ENCODE measurements at places on chromosomes 12 and 14.
A peak's percentile ranks its signal among the peaks of the same experiment; 100 is the strongest.

DNA sequence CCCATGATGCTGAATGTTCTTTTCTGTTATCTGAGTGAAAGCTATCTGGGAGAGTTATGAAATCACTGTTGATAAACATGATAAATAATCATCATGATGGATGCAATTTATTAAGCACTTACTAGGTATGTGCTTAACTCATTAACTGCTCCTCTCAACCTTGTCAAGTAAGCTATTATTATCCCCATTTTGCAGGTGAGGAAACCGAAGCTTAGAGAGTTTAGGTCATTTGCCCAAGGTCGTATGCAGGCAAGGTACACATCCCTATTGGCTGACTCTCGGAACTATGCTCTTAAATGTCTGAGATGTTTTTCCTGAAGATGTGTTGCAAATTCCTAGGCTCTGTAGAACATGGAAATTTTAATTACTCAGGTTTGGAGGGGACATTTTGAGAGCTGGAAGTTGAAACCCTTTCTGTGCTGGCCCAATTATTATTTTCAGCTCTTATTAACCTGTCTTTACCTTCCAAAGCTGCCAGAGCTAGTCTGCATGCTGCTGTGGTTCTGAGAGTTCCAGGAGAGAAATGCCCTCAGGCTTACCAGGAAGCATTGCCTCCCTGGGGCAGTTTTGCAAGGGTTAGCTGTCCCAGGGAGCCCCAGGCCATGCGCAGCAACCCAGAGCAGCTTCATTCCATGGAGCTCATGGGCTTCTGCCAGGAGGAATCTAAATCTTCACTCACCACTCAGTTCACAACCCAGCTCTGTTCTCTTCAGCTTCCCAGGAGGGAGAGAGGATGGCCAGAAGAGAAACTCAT lies 55.6 kb upstream of the OAS1 start:
- no peak for DNase-seq

DNA sequence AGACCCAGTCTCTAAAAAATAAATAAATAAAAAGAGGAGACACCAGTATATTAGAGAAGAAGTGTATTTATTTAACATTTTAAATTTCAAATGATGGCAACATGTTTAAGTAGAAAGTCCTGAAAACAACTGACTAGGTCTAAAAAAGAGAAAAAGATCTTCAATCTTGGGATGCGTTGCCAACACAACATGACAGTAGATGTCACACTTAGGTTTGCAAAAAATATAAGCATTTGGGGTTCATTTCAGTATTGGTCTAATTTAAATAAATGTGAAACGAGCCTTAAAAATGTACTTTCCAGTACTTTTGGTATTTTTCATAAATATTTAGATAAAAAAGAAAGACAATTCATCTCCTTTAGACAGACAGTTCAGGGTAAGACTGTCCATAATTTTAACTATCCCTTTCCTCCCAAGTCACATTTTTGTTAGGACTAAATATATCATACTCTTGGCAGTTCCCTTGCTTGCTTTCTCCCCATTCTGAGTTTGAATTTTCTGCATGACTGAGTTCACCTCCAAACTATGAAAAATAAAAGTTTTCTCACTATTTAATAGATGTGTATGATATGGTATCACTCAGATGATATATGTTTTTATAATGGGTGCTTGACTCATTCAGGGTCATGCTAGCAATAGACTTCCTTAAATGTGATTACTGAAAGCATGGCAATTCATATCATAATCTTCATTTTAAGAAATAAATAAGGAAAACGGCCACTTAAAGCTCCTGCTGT lies 4.3 kb downstream of the C14orf93 start:
- no peak for DNase-seq

DNA sequence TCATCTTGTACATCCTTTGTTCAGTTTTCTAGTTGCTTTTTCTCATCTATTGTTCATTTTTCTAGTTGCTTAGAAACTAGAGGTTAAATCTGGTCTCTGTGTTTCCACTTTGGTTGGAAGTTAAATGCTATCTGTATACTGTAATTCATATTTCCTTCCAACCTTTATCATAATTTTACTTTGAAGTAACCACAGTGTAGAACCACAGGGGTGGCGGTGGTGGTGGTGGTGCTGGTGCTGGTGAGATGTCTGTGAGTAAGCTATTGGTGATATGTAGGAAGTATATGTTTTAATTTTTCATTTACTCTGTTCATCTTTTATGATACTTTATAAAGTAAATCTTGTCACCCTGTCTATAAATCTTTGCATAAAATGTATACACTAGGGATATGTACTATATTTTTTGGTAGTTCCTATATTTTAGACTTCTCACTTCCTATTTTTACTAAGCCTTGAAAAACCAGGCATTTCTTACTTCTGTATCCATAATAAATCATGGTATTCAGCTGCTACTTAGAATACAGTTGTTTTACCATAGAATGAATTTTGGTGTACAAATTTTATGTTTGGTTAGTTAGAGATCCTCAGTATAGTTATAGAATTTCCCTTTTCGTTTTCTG lies 31.9 kb downstream of the CCDC91 start:
- peak; percentile 76 for DNase-seq

GRCh38 chr14:51849097-51849496 lies 11.3 kb upstream of the GNG2 start:
- DNase-seq, result peak; percentile 52

- no peak for DNase-seq
Measured at GRCh38 chr12:19151298-19151697, 21.8 kb downstream of the PLEKHA5 start.

DNA sequence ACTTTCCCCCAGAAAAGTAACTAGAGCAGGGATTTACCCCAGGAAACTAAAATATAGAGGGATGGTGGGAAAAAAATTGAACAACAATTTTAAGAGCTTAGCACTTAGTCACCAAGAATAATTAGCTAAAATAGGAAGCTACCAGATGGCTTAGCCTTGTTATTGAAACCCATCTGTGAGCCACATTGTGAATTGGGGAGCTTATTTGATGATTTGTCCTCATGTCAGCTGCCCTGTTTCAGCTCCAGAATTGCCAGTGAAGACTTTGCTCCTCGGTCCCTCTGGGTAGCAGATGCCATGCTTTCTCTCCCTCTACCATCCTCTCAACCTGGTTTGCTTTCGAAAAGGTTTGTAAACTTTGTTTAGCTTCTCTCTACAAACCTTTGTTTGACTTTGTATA lies 67.7 kb upstream of the PTHLH start:
- no peak for DNase-seq

- no peak for DNase-seq
Measured at GRCh38 chr14:77573964-77574363, 42.5 kb downstream of the SPTLC2 start.

GRCh38 chr14:55850825-55851241 lies 267.4 kb upstream of the PELI2 start:
- DNase-seq, result no peak

DNA sequence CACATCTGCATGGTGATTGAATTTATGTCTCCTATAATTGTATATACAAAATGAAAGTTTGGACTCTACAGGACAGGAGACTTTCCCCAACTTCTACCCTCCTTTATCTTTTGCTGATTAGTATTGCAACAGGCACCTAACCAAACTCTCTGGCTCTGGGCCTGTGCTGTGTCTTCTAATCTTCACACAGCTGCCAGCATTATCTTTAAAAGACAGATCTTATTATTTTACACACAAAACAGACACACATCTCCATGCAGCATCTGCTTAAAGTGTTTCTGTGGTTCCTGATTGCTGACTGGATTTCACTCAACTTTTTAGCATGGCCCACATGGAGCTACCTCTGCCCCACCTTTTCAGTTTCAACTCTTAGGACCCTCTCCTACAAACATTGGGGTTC lies 154.9 kb upstream of the PELI2 start:
- DNase-seq, result no peak

DNA sequence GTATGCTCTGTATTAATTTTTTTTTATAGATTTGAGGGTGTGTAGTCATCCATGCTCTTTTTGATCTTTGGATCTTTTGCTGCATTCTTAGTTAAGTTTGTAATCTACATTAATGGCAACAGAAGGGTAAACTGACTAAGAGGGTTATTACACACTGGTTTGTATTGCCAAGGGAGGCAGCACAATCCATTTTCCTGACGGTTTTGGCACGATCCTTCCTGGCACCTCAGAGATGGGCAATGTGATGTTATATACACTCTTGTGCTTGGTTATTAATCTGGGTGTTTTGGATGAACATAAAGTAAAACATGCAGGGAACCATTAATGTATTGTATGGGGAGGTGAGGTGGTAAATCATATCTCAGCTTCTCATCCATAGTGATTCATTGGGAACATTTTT lies 98.8 kb upstream of the SLC38A2 start:
- DNase-seq, result no peak

- DNase-seq, result no peak
Measured at GRCh38 chr12:47843226-47843980, 23.7 kb upstream of the HDAC7 start.

DNA sequence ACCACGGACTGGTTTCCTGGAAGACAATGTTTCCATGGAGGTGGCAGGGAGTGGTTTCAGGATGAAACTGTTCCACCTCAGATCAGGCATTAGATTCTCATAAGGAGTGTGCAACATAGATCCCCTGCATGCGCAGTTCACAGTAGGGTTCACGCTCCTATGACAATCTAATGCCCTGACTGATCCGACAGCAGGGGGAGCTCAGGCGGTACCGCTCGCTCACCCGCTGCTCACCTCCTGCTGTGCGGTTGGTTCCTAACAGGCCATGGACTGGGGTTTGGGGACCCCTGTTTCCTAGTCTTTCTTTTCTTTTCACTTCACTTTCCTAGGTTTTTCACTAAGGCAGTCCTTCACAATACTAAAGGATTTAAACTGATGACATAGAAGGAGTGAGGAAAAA lies 39.6 kb downstream of the GUCY2C start:
- DNase-seq, result no peak
